ENCODE measurements at places on chromosomes 12 and 14.

GRCh38 chr12:7787574-7788293, 1.5 kb upstream of the NANOG start:
- no peak for DNase-seq

DNA sequence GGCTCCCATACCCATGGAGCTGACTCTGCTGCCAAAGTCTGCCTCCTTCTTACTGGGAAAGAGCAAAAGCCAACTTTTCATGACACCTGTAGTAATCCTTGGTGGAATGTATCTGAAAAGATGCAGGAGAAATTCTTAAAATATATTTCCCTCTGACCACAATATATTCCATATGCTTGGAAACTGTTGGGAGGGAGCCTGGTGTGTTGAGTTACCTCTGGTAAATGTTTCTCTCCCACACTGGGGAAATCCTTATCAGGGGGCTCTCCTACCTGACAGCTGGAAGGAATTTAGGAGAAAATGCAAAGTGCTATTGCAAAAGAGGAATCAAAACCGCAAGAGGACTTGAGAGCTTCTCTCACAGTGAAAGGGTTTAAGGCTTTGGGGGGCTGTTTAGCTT, 139.4 kb downstream of the TBX5 start:
- no peak for DNase-seq

- DNase-seq: peak; percentile 91
These were observed 37.6 kb downstream of the PACS2 start for GRCh38 chr14:105351920-105352851.

GRCh38 chr14:75824318-75824717, 157.5 kb downstream of the TGFB3 start:
- no peak for DNase-seq

- peak; percentile 33 for DNase-seq
These were observed 31.0 kb upstream of the NPFF start for GRCh38 chr12:53538209-53538689.

- peak; percentile 43 for DNase-seq
These were observed 3.6 kb upstream of the ARID2 start for GRCh38 chr12:45725631-45726602.

DNA sequence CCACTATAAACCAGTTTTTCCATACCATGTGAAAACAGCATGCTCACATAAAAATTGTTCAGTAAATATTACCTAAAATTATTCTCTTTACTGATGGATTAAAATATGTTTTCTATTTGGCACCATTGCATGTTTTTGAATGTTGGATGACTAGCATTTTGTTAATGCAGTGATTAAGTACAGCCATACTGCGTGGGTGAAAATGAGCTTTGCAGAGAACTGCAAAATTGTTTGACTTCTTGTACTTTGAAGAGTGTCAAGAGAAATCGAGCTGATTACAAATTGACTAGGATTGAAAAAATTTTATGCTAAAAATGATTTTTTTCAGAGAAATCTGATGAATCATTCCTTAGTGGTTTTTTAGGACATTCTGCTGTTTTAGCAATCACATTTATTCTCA, 452.9 kb downstream of the RPL10L start:
- no peak for DNase-seq

Data from astrocyte of the hippocampus (primary cell).